ENCODE measurements at places on chromosomes 6 and 20.

GRCh38 chr6:14593286-14593685, 475.7 kb downstream of the CD83 start:
- no peak for DNase-seq

DNA sequence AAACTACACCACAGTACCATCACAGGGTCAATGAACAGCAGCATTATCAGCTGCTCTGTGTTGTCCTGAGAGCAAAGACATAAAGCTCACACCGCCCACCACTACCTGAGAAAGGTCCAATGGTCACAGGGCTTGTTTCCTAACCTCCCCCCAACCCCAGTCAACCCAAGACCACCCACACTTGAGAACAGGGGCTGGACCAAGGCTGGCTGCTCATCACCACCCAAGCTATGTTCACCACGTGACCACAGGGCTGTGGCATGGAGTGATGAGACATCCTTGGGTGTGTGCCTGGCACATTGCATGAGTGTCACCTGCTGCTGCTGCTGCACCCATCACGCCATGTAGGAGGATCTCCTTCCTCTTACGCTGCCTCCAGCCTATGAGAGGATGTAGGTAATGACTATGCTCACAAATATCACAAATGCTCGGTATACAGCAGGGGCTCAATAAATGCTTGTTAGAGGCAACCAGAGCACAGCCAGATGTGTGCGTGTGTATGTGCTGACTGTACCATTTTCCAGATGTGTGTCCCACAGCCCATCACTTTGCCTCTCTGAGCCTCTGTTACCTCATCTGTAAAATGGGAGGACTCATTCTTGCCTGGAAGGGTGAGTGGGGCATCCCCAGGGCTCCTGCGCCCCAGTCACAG, 23.3 kb upstream of the SIRPA start:
- DNase-seq: no peak

- no peak for DNase-seq
Observed at GRCh38 chr6:166046226-166046625, 121.4 kb downstream of the TBXT start.

DNA sequence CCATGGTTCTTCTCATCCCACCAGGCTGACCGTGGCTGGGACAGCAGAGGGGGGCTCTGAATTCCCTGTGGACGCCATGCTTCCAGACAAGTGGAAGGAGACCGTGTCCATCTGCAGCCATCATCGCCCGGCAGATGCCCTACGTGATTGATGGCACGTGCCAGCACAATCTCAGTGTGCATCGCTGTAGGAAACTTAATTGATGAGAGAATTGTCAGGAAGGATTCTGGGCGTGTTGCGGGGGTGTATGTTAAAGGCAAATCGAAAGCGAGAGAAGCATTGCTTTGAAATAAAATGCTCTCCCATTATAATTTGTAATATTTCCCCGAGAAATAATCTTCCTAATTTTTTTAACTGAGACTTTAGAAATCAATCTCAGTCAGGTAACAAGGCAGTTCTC, 185.5 kb upstream of the CDH4 start:
- no peak for DNase-seq

DNA sequence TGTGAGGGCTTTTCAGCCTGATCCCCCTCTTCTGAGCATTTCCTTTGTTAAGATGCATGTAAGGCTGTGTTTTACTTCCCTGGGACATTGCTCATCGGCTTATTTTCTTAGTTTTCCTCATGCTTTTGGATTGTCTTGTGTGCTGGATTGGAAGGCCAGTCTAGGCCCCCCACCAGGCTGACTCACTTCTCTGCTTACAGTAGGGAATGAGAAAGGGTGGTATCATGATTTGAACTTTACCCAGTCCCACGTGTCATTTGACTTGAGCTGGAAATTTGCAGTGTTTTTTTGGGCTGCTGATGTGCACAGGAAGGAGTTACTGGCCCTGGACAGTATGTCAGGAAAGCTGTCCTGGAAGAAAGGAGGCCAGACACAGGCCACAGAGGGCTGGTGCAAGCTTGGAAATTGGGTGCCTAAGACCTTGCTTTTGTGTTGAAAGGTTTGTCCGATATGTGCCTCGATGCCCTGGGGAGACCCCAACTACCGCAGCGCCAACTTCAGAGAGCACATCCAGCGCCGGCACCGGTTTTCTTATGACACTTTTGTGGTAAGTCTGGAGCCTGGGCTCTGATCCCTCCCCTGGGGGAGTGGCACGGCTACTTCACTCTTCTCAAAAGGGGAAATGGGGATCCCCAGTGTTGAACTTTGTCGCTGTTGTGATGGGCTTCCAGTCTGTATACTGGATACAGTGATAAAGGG, 12.8 kb downstream of the RNF114 start:
- no peak for DNase-seq

DNA sequence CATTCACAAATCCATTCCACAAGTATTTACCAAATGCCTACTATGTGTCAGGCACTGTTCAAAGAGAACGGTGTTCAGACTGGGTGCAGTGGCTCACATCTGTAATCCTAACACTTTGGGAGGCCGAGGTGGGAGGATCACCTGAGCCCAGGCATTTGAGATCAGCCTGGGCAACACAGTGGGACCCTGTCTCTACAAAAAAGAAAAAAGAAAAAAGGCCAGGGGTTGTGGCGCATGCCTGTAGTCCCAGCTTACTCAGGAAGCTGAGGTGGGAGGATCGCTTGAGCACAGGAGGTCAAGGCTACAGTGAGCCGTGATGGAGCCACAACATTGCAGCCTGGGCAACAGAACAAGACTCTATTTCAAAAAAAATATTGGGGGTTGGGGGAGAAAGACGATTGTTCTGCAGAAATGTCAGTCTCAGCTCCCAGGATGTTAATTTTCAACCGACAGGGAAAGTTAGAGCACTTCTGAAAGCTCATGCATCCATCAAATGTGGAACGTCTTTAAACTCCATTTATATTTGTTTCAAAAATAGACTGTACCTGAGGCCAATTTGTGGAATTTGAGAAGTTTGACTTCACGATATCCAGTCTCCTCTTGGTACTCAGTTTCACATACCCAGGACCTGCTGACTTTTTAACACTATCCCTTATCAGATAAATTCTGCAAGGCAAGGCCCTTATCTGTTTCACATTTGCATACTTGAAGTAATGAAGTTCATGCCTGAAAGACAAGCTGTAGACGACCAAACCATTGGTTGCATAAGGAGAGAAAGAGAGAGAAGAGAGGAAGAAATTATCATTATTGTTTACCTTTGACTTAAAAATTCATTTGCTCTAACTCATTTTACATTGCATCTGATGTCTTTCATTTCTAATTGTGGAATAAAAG, 14.8 kb upstream of the BTN3A2 start:
- DNase-seq: no peak

GRCh38 chr6:136426627-136427377, 123.4 kb downstream of the MAP7 start:
- no peak for DNase-seq

GRCh38 chr20:10521068-10521831, 86.1 kb downstream of the SLX4IP start:
- DNase-seq: no peak

DNA sequence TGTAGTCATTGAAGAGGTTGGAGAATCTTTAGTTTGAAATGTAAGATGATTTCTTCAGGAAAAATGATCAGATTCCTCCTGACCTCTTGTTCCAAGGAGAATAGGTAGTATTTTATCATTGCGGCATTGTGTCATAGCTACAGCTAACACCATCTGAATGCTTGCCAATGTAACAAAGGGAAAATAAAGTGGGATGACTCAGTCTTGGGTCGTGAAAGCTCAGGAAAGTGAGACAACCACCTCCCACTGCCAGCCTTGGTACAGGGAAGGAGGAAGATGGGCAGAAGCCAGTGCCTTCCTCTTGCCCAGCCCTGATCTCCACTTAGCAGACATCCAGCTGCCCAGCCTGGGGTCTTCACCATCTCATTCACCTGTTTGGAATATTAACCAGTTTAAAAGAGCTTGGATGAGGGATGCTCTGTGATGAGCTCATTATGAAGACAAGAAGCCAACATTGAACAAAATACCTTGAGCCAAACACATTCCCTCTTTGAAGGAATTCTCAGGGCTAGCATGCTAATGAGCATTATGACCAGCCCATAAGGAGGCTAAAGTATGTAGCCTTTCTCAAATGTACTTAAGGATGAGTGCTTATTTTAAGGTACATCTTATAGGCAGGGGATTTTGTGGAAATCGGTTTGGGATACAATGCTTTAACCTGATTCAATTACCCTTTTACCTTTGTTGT, 40.0 kb upstream of the APCDD1L start:
- DNase-seq: no peak

DNA sequence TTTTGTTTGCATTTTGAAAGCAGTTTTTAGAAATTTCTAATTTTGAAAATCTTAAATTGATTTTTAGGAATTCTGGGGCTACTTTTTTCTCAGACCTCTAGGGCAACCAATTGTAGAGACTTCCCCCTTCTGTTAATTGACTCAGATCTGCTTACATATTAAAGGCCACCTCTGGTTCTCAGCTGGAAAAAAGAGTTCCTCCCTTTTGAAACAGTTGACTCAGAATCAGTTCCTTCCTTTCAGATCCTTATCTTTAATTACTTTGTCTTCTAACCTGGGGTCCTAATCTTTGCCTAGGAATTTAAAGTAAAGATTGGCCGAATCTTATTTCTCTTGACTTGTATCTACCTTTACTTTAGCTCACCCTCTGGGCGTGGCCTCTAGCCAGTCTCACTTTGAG, 146.8 kb downstream of the LAMA2 start:
- no peak for DNase-seq

- no peak for DNase-seq
Observed at GRCh38 chr6:9272671-9273070, 837.3 kb upstream of the SLC35B3 start.

DNA sequence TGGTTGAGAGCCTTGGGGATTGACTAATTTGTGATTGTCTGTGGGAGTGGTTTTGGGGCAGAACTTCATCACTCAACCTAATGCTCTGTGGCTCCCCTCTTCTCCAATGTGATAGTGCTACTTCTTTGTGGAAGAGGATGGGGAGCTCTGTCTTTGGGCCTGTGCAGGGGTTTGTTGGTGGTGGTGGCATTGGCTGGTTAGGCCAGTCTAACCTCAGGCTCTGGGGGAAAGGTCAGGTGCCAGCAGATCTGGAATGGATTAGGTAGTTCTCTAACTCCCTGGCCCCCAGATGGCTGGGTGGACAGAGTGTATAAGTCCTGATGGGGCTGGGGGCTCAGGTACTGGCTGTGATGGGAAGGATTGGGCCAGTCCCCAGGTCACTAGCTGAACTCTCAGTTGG, 129.0 kb upstream of the CHD6 start:
- no peak for DNase-seq

GRCh38 chr6:79946272-79947190, 822 bp downstream of the ELOVL4 start:
- no peak for DNase-seq

DNA sequence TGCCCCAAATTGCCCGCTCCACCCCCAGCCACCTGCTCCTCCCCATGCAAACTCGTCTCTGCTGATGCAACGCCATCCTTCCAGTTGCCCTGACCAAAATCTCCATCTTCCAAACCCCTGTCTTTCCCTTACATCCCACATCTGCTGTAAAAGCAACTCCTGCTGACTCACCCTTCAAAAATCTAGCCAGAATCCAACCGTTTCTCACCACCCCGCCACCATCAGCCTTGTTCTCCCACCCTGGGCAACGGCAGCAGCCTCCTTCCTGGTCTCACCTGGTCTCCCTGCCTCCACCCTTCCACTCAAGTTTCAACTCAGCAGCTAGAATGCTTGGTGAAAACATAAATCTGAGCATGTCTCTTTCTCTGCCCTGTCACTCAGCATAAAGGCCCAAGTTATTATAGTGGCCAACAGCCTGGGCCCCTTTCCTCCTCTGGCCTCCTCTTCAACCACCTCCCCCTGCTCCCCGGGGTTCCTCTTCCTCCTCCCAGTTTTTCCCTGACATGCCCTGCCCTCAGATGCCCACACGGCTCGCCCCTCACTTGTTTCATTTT, 7.2 kb upstream of the SYNJ2 start:
- DNase-seq: no peak

DNA sequence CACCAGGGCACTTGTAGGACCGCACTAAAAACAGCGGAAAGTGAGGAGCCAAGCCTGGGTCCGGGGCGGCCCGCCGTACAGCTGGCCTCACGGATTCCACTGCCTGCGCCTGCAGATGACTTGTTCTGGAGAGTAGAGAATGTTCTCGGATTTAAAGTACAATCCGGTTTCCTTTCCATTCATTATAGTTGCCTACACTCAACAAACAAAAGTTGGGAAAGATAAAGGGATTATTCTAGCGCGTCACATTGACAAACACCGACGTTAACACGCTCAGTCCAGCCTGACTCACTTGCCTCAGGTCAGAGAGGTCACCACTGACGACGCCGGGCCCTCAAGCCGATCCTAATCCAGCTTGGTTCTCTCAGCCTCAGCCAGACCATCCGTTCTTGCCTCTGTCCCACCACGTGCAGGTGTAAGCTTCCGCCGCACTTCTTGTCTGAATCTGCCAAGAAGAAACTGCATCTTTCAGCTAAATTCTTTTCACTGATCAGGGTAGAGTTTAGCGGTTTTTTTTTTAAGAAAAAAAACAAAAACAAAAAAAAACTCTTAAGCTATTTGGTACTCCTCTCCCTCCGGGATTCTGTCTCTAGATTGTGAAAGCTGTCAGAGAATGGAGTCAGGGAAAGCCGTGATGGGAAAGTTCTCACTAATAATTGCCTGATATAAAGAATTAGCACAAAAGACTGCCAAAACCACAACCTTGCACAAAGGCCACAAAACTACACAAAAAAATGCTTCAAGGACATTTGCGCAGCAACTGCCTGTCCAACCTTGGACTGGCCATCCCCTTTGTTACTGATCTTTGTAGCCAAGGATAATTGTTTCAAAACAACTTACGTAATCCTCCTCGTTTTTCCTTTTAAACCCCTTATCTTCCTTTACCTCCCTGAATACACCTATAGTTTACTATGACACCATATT, 1.1 kb upstream of the PHF10 start:
- peak; percentile 14 for DNase-seq

DNA sequence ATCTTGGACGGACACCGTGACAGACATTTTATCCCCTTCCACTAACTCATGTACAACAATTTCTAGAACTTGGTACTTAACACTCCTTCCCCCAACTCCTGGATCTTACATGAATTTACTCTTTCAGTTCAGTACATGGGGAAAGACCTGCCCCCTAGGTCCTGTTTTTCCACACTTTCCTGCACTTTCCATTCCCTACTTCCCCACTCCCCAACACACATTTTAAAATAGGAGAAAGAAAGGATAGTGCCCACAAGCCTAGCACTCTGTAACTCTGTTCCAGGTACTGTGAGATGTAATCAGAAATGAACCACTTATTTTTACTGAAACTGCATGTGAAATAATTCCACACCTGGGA, 1.3 kb downstream of the ADGRG6 start:
- no peak for DNase-seq
